ENCODE measurements at places on chromosomes 5 and 9.

GRCh38 chr5:134490925-134491271, 34.6 kb upstream of the JADE2 start:
- DNase-seq, result no peak

DNA sequence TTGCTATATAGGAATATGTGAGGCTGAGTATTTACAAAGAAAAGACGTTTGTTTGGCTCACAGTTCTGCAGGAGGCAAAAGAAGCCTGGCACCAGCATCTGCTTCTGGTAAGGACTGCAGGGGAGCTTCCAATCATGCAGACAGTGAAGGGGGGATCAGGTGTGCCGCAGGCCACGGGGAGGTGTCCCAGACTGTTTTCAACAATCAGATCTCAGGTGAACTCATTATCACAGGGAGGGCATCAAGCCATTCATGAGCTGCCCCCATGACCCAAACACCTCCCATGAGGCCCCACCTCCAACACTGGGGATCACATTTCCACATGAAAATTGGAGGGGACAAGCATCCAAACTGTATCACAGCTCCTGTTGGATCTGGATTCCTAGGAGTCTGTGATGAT, 30.4 kb upstream of the TRIM14 start:
- no peak for DNase-seq

GRCh38 chr9:130535818-130536521, 43.4 kb upstream of the FUBP3 start:
- no peak for DNase-seq

GRCh38 chr5:64612344-64612961, 77.8 kb upstream of the SHISAL2B start:
- DNase-seq, result peak; percentile 24

GRCh38 chr9:92794426-92794825, 29.8 kb upstream of the BICD2 start:
- DNase-seq, result no peak

DNA sequence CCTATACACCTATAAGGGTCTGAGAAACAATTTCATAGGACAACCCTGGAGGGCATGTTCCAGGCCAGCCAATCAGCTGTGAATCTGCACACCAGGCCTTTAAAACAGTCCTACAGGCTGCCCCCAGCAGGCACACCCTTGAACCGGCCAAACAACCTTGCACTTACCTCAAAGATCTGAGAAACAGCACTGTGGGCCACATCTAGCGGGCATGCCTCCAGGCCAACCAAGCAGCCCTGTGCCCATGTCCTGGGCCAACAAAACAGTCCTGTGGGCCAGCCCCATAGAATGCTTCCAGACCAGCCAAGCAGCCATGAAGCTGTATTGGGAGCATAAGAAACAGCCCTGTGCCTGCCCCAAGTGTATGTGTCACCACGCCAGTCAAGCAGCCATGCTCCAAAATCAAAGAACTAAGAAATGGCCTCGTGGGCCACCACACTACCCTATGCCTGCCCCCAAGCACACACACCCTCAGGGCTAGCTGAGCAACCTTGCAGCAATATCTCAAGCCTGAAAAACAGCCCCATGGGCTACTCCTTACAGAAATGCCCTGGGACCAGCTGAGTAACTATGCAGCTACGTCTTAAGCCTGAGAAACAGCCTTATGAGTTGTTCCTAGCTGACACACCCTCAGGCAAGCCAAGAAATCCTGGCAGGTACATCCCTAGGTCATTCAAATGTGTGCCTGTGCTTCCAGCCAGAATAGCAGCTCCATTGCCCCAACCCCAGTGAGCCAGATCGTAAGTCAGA, 2243.8 kb upstream of the C9orf72 start:
- no peak for DNase-seq

DNA sequence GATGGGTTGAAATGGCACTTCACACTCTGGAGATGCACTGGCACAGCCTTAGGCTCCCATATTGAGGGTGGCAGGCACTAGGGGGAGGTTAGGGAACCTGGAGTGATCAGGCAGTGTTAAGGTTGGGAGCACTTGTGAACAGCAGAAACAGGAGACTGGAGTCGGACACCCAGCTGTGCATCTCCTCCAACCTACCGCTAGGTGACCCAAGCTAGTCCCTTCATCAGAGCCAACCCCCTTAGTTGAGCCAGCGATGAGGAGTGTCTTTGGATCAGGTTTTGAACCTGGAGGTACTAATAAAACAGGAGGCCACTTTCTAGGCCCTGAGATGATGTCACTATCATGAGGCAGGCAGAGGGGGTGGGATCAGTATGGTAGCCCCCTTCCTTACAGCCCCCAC, 1.7 kb downstream of the ACTL7B start:
- DNase-seq, result no peak

Data from NCI-H446 treated with DMSO at 0.1 percent for 48 hours (cell line).